ENCODE measurements at places on chromosomes 11 and 22.

- DNase-seq: no peak
Observed at GRCh38 chr11:101487775-101488174, 96.0 kb downstream of the TRPC6 start.

DNA sequence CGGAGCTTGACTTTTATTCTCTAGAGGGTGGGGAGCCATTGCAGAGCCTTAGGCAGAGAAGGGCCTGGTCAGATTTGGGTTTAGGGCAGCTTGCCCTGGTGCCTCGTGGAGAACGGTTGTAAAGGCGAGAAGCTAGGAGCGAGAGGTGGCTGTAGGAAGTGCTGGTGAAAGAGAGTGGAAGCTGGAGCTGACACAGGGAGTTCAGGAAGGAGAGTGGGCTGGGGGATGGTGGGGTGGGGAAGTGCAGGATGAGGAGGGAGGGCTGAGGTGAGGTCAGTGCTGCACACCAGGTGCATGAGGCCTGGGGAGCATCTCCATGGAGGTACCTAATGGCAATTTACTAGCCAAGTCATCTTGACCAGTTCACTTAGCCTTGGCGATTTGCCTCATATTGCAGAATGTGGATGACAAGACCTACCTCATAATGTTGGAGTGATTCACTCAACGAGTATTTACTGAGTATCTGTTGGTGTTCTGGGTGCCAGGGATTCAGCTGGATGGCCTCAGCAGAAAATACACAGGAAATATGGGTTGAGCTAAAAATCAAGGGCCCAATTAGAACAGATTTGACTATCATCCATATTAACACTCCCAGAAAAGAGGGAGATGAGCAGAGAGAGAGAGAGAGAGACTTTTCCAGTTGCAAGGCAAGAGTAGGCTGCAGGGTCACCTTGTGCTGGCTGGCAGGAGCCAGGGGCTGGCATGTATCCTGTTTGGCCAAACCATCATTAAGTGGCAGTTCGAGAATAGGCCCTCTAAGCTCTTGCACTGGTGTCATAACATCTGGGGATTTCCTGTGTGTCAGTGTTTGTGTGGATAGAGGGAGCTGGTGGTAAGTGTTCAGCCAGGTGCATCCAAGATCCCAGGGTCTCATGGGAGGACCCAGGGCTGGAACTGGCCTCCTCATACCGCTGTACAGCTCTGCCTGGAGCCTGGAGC, 44.4 kb upstream of the CLDN5 start:
- no peak for DNase-seq

GRCh38 chr11:5700421-5701054, 10.9 kb downstream of the TRIM22 start:
- DNase-seq: no peak

GRCh38 chr11:44893308-44893822, 57.3 kb downstream of the TP53I11 start:
- DNase-seq: no peak

DNA sequence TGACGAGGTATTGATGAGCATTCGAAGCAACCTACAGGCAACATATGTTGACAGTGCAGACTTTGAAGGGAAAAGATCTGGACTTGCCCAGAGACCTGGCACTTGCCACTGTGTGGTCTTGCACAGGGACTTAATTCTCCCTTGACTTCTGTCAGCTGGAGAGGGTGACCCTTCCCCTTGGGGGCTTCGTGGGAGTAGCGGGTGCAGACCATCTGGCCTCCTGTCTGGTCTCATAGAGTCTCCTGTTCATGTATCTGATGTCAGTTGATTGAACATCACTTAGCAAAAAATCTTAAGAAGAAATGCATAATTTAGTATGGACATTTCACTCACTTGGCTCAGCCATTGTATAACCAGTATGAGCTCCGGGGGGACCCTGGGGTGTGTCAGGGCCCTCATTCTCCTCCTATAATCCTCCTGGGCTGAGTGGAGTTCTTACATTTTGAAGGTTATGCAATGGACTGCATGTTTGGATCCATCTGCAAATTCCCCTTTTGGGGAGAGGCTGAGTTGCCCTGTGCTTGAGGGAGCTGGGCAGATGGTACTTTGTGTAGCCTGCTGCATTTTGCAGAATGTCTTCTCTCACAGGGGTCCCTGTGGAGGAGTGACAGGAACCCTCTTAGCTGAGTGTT, 13.0 kb downstream of the BCR start:
- DNase-seq: no peak

DNA sequence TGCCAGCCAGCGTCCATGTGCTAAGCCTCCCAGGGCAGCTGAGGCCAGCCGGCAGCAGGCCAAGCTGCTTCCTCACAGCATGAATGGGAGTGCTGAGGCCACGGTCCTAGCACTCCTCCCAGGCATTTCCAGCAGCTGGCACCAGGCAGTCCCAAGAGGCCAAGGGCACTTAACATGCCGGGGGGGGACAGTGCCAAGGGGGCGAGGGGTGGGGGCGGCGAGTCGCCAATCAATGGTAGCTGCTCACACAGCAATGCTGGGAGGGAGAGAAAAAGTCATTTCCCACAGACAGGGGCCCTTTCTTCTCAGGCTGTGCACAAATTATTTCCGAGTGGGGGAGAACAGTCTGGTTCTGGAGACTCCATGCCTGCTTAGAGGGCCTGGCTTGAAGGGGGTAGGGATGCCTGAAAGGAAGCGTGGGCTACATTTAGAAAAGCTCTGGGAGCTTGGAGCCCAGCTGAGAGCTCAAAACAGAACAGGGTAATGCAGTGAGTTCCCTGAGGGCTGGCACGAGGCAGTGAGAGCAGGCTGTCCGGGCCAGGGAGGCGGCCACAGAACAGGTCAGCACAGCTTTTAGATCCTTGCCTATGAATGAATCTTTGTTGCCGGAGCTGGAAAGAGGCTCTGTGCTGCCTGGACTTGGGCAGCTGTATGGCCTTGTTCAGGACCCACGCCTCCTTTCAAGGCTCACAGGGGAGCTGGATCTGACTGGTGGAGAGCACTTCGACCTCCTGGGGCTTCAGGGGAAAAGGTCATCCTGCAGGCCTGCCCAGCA, 14.4 kb upstream of the TBC1D10A start:
- no peak for DNase-seq

GRCh38 chr11:93659841-93660240, 1.6 kb upstream of the CEP295 start:
- no peak for DNase-seq

All from stimulated activated CD4-positive, alpha-beta T cell treated with anti-CD3 and anti-CD28 coated beads, Interleukin-15, amount 100 ng/mL, for 24 hours (primary cell).